ENCODE measurements at places on chromosomes 6 and 20. TPM values are rescaled to one million over a fixed set of nuclear protein-coding genes. Genes with fewer than 3 reads are reported as not detected.

- H3K4me1 ChIP-seq, result peaks cover 4% of the 10 kb centered on the region
- H3K36me3 ChIP-seq, result no peaks in the 10 kb centered on the region
- no peaks in the 10 kb centered on the region for H3K27me3 ChIP-seq
Measured at GRCh38 chr6:14912226-14912625, 333.6 kb upstream of the JARID2 start.

DNA sequence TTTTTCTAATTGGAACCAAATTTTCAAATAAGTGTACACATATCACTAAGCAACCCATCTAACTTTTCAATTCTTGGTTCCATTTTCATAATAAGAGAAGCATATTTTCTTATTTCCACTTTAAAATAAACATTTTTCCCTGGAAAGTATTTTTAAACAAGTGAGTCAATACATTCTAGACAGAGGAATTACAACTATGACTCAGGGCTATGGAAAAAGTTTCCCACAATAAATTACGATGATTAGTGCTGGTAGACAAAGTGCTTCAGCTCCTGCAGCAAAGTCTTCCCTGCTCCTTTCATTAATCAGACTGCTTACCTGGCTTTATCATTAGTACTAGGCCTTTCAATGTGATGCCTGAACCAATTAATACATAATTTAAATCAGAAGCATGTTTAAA lies 322.5 kb downstream of the HACE1 start:
- no peak overlapping the region for H3K4me3 ChIP-seq
- no peaks in the 10 kb centered on the region for H3K36me3 ChIP-seq
- peak; percentile 69 for DNase-seq
- no peak overlapping the region for H3K27ac ChIP-seq
- no peaks in the 10 kb centered on the region for H3K27me3 ChIP-seq

DNA sequence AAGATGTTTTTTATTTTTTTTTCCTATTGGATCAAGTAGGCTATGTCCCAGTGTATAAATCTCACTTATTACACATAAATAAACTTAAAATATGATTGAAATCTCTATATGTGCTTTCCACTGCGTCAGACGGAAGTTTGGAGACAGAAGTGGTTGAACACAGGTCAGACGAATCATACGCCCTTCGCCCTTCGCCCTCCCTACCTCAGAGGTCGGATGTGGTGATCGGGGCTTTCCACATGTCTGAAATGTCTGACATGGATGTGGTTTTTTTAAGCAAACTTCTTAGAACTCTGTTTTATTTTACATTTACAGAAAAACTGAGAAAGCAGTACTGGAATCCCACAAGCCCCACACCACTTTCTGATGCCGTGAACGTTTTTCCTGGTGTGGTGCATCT lies 344.4 kb downstream of the THBS2 start:
- no peak overlapping the region for H3K4me3 ChIP-seq
- DNase-seq, result no peak
- no peak overlapping the region for H3K27ac ChIP-seq

Gene GJA10
- total RNA-seq, result not detected

Gene ABHD16B
- total RNA-seq, result not detected

GRCh38 chr6:13166916-13167315 lies 161.4 kb downstream of the TBC1D7 start:
- no peaks in the 10 kb centered on the region for H3K36me3 ChIP-seq
- no peak overlapping the region for H3K27ac ChIP-seq
- no peak for DNase-seq
- H3K4me3 ChIP-seq, result no peak overlapping the region
- H3K4me1 ChIP-seq, result no peaks in the 10 kb centered on the region

Gene TXNDC5
- 418 TPM for total RNA-seq

GRCh38 chr6:96604420-96604819 lies 41.5 kb downstream of the FHL5 start:
- no peaks in the 10 kb centered on the region for H3K36me3 ChIP-seq
- DNase-seq, result no peak
- no peak overlapping the region for H3K4me3 ChIP-seq
- H3K4me1 ChIP-seq, result no peaks in the 10 kb centered on the region

Gene GSTA3
- not detected for total RNA-seq

Gene PNLDC1
- total RNA-seq, result not detected

- H3K27me3 ChIP-seq, result peaks cover 2% of the 10 kb centered on the region
- peaks cover 7% of the 10 kb centered on the region for H3K4me1 ChIP-seq
- no peak overlapping the region for H3K27ac ChIP-seq
- no peak for DNase-seq
- H3K36me3 ChIP-seq, result no peaks in the 10 kb centered on the region
Measured at GRCh38 chr6:156659822-156660198, 117.4 kb upstream of the ARID1B start.

GRCh38 chr6:131215219-131215618 lies 80.0 kb downstream of the AKAP7 start:
- no peak overlapping the region for H3K4me3 ChIP-seq
- H3K4me1 ChIP-seq, result peaks cover 3% of the 10 kb centered on the region
- H3K36me3 ChIP-seq, result no peaks in the 10 kb centered on the region
- DNase-seq, result no peak
- H3K27ac ChIP-seq, result no peak overlapping the region
- H3K27me3 ChIP-seq, result no peaks in the 10 kb centered on the region

DNA sequence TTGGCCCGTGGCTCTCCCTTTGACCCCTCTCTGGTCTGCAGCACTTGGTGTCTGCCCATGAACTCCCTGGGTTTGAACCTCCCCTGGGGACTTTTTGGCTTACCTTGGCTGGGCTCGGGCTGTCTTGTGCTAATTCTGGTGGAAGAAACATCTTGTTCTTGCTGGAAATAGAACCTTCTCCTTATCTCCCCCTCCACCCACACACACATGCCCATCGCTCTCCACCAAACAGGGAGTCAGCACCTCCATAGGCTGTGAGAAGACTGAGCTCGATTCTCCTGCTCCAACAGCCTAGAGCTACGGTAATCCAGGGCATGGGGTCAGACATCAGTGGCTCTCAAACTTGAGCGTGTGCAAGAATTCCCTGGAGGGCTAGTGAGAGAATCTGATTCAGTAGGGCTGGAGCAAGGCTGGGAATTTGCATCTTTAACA lies 114.4 kb upstream of the SLC22A23 start:
- DNase-seq, result no peak
- H3K36me3 ChIP-seq, result no peaks in the 10 kb centered on the region
- H3K27ac ChIP-seq, result no peak overlapping the region
- peaks cover 70% of the 10 kb centered on the region for H3K27me3 ChIP-seq

Gene FAM83B
- total RNA-seq, result under 0.01 TPM

DNA sequence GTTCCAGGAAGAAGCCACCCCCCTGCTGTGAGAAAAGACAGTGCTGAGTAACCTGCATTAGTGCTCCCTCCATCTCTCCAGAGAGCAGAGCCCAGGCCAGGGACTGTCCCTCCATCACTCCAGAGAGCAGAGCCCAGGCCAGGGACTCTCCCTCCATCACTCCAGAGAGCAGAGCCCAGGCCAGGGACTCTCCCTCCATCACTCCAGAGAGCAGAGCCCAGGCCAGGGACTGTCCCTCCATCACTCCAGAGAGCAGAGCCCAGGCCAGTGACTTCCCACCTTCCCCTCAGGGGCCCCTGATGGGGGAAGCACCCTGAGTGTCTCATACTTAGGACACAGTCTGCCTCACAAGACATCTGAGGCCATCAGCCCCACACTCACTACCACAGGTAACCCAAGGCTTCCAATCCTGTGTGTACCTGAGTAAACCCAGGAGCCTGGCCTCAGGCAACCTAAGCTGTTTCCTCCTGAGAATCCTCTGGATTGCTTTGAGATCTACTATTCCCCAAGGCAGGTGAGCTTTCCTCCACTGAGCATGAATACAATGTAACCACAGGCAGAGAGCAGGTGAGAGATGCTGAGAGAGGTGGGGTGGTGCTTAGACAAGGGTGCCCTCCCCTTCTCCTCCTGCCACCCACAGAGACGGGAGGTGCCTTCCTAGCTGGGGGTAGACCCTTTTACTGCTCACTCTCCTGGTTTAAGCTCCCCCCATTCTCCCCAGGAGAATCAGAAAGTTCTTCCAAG lies 4.9 kb downstream of the TBXT start:
- H3K4me3 ChIP-seq, result no peak overlapping the region
- no peaks in the 10 kb centered on the region for H3K4me1 ChIP-seq
- H3K27me3 ChIP-seq, result peaks cover 40% of the 10 kb centered on the region
- H3K36me3 ChIP-seq, result no peaks in the 10 kb centered on the region
- H3K27ac ChIP-seq, result no peak overlapping the region
- no peak for DNase-seq

DNA sequence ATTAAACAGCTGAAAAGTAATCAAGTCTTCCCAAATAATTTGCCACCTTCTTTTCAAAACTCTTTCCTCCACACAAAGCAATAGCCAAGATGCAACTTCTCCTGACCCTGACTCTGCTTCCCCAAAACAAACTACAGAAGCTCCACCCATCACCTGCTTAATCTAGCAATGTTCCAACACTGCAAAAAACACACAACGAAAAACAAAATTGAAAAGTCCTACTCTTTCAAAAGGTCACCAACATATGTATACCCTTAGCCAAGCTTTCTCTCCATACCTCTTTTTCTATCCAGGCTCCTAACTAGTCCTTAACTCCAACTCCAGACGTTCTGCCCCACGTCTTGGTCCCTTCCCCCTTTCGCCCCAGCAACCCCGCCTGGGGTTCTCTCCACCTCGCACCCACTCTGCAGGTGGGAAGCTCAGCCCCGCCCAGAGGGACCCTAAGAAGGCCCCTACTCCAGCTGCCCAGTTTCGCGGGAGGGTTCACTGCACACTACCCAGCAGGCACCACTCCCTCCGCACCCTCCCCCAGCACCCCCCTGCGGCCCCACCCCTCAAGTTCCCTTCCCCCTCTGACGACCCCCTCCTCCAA lies 717 bp downstream of the CSNK2A1 start:
- H3K27me3 ChIP-seq, result peaks cover 5% of the 10 kb centered on the region
- H3K36me3 ChIP-seq, result peaks cover 6% of the 10 kb centered on the region
- DNase-seq, result no peak
- H3K27ac ChIP-seq, result peak overlapping the region; percentile 91
- H3K4me1 ChIP-seq, result no peaks in the 10 kb centered on the region
- peak overlapping the region; percentile 92 for H3K4me3 ChIP-seq
